A172 (cell line): ENCODE measurements at places on chromosomes 16 and 17. TPM values are rescaled to one million over a fixed set of nuclear protein-coding genes. Genes with fewer than 3 reads are reported as not detected.
A peak's percentile ranks its signal among the peaks of the same experiment; 100 is the strongest.

GRCh38 chr17:49969795-49970389 is 902 bp downstream of the DLX4 start:
- no peak for DNase-seq

- DNase-seq, result peak; percentile 92
These were observed 1.1 kb downstream of the VAT1 start for GRCh38 chr17:43020789-43021740.

GRCh38 chr16:77059446-77059845 is 131.5 kb upstream of the MON1B start:
- DNase-seq, result no peak

DNA sequence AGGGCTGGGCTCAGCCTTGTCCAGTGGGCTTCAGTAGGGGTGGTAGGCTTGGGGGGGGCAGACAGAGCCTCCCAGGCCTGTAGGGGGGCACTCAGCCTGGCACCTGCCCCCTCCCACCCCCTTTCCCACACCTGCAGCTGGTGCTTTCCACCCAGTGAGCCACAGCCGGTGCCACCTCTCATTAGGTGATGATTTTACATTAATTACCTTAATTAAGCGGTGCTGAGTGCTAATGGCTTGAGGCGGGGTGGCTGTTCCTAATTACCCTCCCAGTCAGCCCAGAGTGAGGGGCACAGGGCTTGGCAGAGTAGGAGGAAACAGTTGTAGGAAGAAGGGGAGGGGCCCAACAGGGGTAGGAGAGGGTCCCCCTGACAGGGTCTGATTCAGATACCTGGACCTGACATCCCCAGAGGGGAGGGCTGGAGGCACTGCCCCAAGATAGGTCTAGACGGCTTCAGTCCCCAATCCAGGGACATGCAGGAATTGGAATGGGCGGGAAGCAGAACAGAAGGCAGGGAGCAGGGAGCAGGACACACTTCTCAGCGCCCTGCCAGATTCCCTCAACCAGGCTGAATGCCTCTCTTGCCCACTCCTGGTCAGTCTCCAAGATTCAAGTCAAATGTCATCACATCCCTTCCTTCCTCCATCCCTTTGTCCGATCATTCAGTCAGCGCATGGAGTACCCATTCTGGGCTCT is 26.5 kb upstream of the PHF12 start:
- DNase-seq, result no peak

- peak; percentile 44 for DNase-seq
These were observed 45.8 kb downstream of the PITPNC1 start for GRCh38 chr17:67422897-67423296.

GRCh38 chr16:10314811-10315210 is 71.0 kb upstream of the ATF7IP2 start:
- DNase-seq, result peak; percentile 37

GRCh38 chr16:49189286-49189685 is 92.4 kb downstream of the CBLN1 start:
- peak; percentile 5 for DNase-seq

DNA sequence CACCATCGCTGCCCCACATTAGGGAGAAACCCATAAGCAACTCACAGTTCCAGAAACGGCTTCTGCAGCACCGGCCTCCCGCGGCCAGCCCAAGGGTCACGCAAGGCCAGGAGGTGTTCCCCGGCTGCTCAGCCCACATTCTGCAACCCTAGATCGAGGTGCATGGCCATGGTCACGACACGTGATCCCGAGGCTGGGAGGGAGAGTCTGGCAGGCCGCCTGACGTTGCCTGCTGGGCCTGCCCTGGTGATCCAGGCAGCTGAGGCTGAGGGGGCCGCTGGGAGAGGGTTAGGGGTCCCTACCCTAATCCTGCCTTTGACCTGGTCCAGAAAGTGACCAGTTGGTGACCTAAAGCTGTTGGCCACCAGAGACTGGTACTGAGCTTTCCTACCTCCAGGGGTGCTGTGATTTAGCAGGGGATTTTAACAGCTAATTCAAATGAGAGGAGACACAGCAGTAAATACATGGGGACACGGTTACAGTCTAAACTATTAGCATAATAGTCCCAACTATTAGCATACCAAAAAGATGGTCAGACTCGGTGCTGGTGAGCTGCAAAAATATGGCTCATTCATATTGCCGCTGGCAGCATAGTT is 97.4 kb upstream of the CIBAR2 start:
- DNase-seq, result no peak

DNA sequence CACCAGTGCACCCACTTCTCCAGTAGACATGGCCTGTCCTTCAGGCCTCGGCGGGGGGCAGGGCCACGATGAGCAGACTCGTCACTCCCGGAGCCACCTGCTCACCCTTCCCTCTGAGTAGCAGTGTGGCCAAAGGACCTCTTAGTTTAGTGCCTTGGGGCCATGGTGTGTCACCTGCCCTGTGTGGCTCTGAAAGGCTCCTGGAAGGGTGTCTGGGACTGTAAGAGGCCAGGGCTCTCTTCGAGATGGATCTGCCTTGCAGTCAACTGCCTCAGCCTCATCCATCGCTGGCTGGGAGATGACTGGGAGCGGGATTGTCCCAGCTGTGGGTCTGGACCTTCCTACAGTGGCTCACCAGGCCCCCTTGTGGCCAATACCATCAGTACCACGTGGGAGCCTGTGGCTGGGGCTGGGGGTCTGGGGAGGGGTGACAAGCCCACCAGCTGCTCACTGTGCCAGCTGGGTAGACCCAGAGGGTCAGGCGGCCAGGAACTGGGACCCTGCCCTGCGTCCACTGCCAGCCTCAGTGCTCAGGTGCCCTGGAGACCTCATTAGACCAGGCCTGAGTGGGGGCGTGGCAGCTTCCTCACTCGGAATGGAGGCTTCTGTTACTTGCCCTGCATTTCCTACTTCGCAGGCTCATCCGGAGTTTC is 133.4 kb downstream of the OR1D5 start:
- DNase-seq, result peak; percentile 45

- DNase-seq, result no peak
These were observed 345 bp downstream of the EMC8 start for GRCh38 chr16:85798901-85799496.

CETP gene
- total RNA-seq, result not detected in 2 replicates

TMEM11 gene
- 38.0 and 41.7 TPM in 2 replicates for total RNA-seq

ADORA2B gene
- total RNA-seq, result 32.1 and 37.2 TPM in 2 replicates

TUFM gene
- 197 and 225 TPM in 2 replicates for total RNA-seq

IKZF3 gene
- not detected in 2 replicates for total RNA-seq

FBXO39 gene
- 0.31 TPM in 1 of 2 replicates, not detected in the other for total RNA-seq
